ENCODE measurements at places on chromosomes 7 and 10.
A peak's percentile ranks its signal among the peaks of the same experiment; 100 is the strongest.

DNA sequence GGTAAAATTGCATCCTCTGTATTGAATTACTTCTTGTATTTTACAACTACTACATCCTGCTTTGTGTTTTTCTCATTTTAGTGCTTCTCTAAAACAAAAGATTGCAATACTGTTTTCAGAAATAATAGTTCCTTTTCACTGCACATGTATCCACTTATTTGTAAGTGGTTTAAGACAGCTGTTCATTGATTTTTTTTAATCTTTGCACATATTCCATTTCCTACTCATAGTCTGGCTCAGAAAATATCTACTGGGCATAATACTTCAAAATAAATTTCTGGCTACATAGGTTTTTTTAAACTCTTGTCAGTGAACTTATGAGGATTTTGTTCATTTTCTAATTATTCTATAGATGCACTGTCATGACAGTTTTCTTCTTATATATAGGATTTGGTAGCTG lies 54.8 kb downstream of the SND1 start:
- no peak for DNase-seq

DNA sequence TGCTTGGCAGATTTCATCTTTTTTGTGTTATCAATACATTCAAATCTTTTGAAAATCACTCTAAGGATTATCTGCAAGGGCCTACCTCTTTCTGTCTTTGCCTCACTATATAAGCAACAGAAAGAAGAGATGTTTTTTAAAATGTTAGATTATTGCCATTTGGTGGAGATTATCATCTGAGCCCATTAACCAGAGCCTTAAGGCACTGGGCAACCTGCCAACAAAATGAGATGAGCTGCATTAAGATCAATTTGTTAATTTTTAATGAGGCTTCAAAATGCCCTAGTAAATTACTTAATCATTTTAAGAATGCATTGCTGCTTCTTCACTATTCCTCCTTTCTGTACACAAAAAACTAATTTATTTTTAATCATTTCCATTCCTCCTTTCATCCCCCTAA lies 314.1 kb downstream of the SNX13 start:
- no peak for DNase-seq

- DNase-seq = no peak
Measured at GRCh38 chr10:124592736-124593430, 131.3 kb downstream of the LHPP start.

DNA sequence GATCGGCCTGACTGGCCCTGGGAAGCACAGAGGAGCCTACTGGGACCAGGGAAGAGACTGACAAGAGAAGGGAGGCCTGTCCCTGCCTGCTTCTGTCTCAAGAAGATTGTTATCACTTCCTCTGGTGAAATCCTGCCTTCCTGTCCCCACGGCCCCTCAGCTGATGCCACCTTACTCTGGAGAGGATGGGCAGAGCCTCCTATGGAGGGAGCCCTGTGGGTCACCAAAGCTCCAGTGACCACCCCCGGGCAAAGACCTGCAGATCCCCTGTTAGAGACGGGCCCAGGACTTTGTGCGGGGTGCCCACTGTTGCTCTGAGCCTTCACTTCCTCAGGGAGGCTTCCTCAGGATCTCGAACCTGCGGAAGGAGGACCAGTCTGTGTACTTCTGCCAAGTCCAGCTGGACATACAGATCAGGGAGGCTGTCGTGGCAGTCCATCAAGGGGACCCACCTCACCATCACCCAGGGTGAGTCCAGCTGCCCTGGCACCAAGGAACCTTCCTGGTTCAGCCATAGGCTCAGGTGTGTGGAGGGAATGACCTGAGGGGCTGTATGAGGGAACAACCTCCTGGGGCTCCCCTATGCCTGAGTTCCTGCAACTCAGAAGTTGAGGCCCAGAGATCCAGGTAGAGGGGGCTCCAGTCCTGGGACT lies 1.4 kb upstream of the PILRB start:
- no peak for DNase-seq

DNA sequence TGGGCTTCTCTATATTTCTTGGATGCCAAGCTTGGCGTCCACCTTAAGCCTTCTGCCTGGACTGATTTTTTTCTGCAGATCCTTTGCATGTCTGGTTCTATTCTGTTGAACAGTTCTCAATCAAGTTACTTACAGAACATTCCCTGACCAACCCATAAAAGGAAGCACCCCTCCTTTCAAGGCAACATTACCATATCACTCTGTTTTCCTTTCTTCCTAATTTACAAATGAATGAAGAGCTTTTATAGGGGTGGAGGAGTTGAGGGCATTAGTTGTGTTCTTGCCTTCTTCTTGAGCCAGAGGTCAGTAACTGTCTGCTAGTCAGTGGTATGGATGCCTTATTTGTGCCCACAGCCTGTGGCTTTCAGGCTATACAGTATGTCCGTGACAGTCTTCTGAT lies 361.0 kb downstream of the PHTF2 start:
- no peak for DNase-seq

- DNase-seq = no peak
Measured at GRCh38 chr7:137160236-137160635, 183.3 kb downstream of the PTN start.

DNA sequence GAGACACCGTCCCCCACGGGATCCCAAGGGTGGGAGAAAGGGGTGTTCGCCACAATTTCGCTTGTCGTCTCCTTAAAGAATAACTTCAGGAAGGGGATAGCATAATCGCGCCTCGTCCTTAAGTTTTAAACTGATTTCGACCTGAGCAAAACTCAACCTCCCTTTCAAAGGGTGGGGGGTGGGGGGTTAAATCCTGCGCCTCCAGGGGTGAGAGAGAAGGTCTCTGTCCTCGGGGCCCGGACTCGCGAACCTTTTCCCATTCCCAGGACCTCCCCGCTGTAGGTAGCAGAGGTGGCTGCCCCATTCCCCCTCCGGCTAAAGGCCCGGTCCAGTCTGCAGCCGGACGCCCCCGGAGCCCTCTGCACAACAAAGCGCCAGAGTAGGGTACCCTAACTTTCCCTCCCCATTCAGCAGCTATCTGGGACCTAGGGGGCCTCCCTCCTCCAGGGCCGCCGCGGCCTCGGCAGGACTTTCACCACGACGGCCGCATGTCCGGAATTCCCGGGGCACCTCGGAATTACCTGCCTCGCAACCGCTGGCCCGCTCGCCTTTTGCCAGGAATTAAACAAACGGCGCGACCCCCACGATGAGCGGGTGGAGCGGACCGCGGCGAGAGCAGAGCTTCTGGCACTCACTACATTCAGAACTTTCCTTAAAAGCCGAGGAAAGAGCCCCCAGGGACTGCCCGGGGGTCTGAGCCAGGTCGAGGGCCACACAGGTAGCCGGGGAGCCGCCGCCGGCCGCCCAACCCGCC lies 1.7 kb downstream of the CDK6 start:
- no peak for DNase-seq

- DNase-seq = peak; percentile 78
Measured at GRCh38 chr10:74011770-74012169, 13.9 kb downstream of the VCL start.

GRCh38 chr10:17984056-17984455 lies 32.3 kb downstream of the SLC39A12 start:
- no peak for DNase-seq

DNA sequence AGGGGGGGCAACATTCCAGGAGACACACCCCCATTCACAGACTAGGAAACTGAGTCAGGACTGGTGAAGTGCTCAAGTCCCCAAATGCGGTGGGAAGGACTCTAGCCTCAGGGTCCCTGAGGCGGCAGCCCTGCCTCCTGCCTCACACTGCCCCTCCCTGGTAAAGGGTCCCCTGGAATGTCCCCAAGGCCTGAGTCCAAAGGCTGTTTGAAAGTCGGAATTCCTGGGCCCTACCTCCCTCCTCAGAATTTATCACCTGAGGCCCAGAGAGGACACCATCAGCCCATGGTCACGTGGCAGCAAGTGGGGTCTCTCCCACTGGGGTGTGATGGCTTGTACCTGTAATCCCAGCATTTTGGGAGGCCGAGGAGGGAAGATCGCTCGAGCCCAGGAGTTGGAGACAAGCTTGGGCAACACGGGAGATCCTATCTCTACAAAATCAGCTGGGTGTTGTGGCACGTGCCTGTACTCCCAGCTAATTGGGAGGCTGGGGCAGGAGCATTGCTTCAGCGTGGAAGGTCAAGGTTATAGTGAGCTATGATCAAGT lies 110.3 kb upstream of the TNRC18 start:
- DNase-seq = no peak

GRCh38 chr7:81439591-81439990 lies 330.3 kb downstream of the HGF start:
- no peak for DNase-seq

DNA sequence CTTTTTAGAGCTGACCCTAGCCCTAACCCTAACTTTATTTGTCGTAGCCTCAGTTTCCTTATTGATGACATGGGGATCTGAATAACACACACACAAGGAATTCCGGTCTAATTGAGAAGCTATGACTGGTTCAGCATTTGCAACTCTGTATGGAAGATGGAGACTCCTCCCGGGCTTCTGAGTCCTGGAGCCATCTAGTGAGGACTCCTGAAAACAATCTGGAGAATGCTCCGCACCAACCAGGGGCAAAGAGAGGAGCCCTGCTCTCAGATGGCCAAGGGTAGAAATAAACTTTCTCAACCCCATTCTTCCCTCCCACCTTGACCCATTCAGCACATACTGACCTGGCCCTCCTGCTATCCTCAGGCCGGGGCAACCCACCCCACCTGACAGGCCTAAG lies 26.4 kb downstream of the MBL2 start:
- DNase-seq = no peak

DNA sequence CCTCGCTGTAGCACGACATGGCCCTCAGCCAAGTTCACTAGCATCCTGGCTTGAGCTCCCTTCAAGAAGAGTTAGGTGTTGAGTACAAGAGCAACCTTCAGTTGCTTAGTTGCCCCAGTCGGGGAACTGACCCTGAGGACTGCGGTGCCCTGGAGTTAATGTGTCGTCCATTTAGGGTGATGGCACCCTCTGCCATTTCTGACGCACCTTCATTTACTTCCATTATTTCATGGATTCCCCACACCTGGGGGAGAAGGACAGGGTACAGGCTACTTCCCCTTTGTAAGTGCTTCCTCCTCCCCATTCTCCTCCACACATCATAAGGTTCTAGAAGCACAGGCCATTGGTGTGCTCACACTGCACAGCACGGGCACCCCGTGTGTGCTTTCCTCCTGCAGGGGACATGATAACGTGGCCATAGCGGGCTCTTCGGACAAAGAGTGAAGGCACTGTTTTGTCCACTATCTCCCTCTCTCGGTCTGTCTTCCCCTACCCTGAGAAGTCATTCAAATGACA lies 1.8 kb downstream of the ALOX5 start:
- DNase-seq = no peak

DNA sequence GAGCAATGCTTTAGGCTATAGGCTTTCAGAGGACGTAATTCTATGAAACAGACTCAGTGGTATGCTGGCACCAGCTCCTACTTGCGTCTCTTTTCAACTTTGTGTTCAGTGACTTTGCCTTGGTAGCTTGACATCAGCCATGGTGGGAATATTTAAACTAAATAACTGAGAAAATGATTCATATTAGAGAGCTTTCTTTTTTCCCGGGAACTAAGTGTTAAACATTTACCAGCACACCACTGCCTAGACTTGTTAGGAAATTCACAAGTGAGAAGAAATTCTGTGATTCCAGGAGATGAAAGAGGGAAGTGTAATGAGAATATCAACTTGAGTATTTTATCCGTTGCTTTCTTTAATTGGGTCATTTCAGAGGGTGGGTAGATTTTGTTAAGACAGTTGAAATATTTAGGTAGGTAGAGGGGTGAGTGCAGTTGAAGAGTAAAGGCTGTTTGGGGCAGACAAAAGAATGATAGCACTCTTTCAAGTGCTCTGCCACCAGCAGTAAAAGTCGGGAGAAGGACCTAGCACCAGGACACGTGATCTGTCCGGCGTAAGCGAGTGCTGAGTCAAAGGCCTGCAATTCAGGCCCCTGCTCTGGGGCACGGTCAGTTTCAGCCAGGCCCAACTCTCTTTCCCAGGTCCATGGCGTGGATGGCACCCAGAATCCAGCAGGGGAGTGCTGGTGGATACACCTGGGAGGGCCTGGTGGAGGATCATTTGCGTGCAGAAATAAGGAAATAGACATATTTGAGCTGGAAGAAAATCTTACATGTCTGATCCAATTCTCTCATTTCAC lies 206.3 kb downstream of the SNX10 start:
- no peak for DNase-seq

DNA sequence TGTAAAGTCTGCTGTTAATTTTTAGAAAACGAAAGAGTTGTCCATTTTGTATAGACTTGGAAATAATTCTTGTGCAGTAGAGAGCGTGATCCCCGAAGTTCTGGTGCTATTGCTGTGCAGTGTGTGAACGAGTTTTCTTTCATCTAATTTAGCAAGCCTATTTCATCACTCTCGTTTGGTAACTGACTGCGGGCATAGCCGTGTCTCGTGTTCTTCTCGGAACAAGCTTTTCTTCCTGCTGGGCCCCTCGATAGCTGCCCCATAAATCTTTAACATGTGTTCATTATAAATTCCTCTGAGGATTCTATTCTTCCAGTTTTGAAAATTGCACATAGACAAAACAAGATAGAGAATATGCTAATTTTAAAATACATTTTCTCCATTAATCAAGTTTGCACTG lies 622.0 kb upstream of the PFKP start:
- no peak for DNase-seq

GRCh38 chr7:26538216-26538615 lies 246.6 kb downstream of the SNX10 start:
- DNase-seq = no peak

- DNase-seq = no peak
Measured at GRCh38 chr10:31171402-31172083, 139.9 kb upstream of the ZNF438 start.

- no peak for DNase-seq
Measured at GRCh38 chr10:124594240-124594639, 132.6 kb downstream of the LHPP start.

DNA sequence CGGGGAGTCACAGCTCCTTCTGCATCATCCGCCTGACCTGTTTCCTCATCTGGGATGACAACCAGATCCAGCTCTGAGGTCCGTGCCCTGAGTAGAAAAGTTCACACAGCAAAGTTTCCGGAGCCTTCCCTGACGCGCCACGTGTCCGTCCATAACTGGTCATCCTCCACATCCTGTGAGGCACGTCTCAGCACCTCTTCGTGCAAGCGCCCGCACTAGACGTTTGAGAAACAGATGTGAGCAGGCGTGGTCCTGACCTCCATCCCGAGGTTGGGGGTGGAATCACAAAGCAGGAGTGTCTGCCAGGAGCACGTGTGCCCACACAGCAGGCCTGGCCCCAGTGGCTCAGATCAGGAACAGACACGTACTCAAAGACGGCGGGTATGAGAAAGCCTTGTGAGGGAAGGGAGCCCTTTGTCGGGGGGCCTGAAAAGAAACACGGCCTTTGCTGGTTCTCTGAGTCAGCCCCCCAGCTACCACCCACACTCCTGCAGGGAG lies 520.8 kb downstream of the DNAJB6 start:
- no peak for DNase-seq

DNA sequence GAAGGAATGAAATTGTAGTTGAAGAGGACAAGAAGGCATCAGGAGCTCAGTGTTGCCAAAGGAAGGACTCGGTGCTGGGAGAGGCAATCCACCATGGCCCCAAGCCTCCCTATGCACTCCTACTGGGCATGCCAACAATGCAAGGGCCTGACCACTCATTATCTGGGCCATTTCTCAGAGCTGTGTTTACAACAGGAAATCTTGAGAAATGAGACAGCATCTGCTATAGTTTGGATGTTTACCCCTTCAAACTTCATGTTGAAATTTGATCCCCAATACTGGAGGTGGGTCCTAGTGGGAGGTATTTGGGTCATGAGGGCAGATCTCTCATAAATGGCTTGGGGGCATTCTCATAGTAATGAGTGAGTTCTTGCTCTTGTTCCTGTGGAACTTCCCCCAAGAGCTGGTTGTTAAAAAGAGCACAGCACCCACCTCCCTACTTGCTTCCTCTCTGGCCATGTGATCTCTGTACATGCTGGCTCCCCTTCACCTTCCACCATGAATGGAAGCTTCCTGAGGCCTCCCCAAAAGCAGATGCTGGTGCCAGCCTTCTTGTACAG lies 50.8 kb upstream of the AOAH start:
- no peak for DNase-seq
